Upper lobe of right lung (tissue), 1 donor: ENCODE measurements at places on chromosomes 12 and 14. TPM values are rescaled to one million over a fixed set of nuclear protein-coding genes. Genes with fewer than 3 reads are reported as not detected.

DNA sequence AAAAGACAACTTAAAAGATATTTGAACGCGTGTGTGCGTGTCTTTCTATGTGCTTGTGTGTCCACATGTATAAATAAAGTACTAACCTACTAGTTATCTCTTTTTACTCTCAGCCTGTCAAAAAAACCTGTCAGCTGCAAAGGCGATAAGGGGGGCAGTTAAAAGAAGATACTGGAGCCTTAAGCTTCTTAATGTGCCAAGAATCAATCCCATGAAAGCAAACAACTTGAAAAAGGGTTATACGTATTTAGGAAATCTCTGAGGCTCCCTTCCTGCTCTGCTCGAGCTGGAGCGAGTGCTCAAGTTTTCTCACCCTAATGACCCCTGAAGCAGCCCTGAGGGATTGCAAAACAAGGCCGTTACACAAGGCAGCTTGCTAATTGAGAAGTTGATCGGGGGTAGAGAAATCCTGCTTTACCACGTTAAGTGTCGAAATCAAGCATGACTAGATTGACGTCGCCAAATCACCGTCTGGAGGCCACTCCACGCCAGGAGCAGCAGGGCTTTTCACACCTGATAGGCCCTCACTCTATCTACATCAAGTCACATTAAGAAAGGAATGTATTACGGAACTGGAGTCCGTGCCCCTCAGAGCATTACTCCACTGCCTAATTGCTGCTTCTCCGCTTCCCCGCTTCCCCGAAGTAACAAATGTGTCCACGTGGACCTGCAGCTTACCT lies 32.4 kb downstream of the LMO3 start:
- peak; percentile 83 for DNase-seq

PTCSC3 gene
- total RNA-seq: 2.8 TPM

DNA sequence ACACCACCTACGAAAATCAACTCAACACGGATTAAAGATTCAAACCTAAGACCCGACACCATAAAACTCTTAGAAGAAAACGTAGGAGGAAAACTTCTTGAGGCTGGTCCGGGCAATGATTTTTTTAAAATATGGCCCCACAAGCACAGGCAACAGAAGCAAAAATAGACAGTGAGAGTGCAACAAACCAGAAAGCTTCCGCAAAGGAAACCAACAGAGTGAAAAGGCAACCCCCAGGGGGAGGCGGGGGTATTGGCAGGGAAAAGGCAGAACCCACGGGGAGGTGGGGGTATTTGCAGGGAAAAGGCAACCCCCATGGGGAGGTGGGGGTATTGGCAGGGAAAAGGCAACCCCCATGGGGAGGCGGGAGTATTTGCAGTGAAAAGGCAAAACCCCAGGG lies 20.5 kb upstream of the FBRSL1 start:
- no peak for DNase-seq

RERGL gene
- total RNA-seq: 0.72 TPM

- DNase-seq: no peak
These were observed 38.4 kb upstream of the G2E3 start for GRCh38 chr14:30520536-30520935.

SLC25A47 gene
- not detected for total RNA-seq

FGD4 gene
- 65.5 TPM for total RNA-seq

- no peak for DNase-seq
These were observed 84.5 kb upstream of the EGLN3 start for GRCh38 chr14:34035177-34035933.

DNA sequence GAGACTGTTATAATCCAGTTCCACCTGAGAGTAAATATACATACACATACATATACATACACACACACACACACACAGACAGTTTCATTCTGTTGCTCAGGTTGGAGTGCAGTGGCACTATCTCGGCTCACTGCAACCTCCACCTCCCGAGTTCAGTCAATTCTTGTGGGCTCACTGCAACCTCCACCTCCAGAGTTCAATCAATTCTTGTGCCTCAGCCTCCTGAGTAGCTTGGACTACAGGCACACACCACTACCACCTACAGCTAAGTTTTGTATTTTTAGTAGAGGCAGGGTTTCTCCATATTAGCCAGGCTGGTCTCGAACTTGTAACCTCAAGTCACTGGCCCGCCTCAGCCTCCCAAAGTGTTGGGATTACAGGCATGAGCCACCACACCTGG lies 8.9 kb upstream of the PHLDA1 start:
- peak; percentile 16 for DNase-seq

DNA sequence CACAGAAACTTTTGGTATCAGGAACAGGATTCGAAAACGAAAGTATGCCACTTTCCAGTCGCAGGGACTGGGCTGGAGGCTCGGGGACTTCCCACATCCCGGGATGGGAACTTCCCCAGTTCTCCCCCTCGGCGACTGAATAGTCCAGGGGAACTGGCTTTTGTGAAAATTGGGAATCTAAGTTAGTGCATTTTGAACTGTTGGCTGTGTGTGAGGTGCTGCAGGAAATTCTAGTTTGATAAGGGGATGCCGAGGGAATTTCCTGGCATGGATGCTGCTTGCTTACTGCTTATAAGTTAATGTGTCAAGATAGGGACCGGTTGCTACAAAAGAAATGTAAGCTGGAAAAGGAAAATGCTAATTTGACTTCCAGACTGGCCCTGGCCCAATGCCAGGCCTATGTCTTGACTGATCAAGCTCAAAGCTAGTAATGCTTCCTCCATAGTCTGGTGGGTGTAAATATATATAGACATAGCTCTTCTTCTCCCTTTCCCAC lies 73.4 kb upstream of the EIF5 start:
- DNase-seq: peak; percentile 69

DNA sequence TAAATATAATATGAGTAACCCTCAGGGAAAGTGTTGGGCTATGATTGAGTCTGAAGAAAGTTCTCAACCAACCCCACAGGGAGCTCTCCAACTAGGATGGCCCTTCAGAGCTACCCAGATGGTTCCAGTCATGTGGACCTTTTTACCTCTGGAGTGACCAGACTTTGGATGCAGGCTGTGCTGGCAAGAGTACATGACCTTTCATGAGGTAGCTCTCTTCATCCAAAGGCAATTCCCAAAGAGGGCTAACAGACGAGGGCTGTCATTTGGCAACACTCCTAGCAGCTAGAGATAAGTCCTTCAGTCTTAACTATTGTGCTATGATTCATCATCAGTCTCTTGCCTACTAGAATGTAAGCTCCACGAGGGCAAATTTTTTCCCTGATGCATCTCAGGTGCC lies 75.4 kb downstream of the DUSP6 start:
- no peak for DNase-seq

NAV3 gene
- total RNA-seq: 17.8 TPM

RNF10 gene
- total RNA-seq: 190 TPM

DNA sequence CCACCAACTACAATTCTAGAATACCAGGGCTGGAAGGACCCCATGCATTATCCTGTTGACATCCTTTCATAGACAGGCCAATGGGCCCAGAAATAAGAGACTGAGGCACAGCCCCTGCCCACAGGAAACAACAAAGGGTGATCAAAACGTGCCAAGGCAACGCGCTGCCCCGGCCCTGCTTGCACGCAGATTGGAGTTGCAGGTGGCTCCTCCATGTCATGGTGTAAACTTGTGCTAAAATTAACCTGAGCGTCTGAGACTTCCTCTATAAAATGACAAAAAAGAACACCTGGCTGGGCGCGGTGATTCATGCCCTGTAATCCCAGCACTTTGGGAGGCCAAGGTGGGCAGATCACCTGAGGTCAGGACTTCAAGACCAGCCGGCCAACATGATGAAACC lies 30.1 kb downstream of the SPRING1 start:
- no peak for DNase-seq

- DNase-seq: no peak
These were observed 35.1 kb downstream of the SENP1 start for GRCh38 chr12:48070731-48071130.

GRCh38 chr12:47650469-47650868 lies 55.4 kb downstream of the RPAP3 start:
- DNase-seq: no peak

- no peak for DNase-seq
These were observed 79.6 kb downstream of the VRK1 start for GRCh38 chr14:96876747-96877146.

- DNase-seq: no peak
These were observed 125.0 kb downstream of the ARMH4 start for GRCh38 chr14:58026967-58027366.

GLTP gene
- total RNA-seq: 44.0 TPM
